ENCODE measurements at places on chromosomes 3 and 15. TPM values are rescaled to one million over a fixed set of nuclear protein-coding genes. Genes with fewer than 3 reads are reported as not detected.

- DNase-seq = no peak
Observed at GRCh38 chr3:32502946-32503286, 264 bp upstream of the CMTM6 start.

- DNase-seq = no peak
Observed at GRCh38 chr3:28151608-28152228, 89.7 kb upstream of the CMC1 start.

- no peak for DNase-seq
Observed at GRCh38 chr3:76646921-76647562, 392.9 kb upstream of the ROBO2 start.

The ADGRG7 gene
- polyA plus RNA-seq = 0.10 TPM

The SGO1 gene
- polyA plus RNA-seq = 11.4 TPM

DNA sequence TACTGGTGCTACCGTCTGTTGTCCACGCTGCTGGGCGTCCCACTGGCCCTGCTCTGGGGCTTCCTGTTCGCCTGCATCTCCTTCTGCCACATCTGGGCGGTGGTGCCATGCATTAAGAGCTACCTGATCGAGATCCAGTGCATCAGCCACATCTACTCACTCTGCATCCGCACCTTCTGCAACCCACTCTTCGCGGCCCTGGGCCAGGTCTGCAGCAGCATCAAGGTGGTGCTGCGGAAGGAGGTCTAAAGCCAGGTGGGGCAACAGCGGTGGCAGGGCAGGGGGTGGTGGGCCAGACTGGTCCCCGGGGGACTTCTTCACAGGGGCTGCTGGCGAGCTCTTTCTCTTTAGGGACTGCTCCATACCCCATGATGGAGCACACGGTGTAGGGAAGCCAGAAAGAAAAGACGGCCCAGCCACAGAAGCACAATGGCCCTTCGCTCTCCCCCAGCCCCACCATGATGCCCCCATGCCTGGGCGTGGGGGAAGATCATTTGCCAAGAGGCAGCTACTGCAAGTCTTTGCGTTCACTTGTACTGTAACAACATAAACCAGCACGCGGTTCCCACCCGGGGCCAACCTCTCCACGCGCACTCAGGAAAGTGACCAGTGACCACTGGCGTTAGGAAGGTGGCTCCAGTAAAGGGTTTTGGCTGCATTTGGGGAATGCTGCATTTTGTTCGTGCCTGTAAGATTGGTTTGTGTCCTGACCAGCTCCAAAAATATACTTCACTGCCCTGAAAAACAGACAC is 12.2 kb downstream of the CAV3 start:
- DNase-seq = no peak

- DNase-seq = no peak
Observed at GRCh38 chr15:45429941-45430792, 51.8 kb upstream of the GATM start.

DNA sequence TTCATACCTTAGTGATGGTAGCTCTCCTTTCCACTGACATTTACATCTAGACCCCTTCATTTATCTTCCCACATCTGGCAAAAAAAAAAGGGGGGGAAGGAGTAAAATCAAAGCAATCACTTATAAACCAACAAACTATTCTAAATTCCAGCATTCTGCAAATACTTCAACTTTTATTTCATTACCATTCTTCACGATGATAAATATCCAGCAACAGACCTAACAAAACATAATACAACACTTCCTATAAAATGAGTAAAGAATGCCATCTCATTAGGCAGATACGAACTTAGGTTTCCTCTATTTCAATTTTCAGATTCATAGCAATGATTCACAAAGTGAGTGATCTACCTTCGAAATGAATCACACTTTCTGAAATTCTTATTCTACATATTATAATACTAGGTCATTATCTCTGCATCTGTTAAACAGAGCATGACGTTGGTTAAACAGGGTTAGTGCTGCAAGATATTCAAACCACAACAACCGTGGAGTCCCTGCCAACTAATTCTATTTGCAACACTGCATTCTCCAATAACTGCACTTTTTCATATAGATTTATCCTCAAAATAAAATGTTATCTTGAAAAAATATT is at the start of gene LRRFIP2:
TSS of gene LRRFIP2 (minus strand) at position 51 of the 595 bp plus-strand sequence. CDS start 25,599 bp downstream, outside the sequence.
- no peak for DNase-seq

Data from right renal pelvis (tissue), 4 donors.